ENCODE measurements at places on chromosomes 16 and 17. TPM values are rescaled to one million over a fixed set of nuclear protein-coding genes. Genes with fewer than 3 reads are reported as not detected.
A peak's percentile ranks its signal among the peaks of the same experiment; 100 is the strongest.

DNA sequence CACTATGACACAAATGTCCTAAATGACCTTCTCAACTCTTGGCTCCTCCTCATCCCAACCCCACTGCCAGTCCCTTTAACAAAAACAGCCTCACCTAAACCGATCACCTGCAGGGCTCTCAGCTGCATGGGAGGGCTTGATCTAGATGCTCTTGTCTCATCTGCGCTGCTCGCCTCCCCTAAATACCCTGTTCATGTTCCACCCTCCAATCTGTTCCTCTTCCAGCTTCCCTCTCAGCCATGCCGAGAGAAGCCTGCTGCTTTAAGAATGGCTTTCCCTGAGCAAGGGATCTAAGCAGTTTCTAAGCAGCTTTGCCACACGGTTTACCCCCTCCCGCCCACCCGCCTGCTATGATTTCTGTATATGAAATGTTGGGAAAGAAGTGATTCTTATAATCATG lies 23.7 kb downstream of the PIPOX start:
- no peak for DNase-seq

GPRC5B gene
- 303 TPM for total RNA-seq

NPB gene
- total RNA-seq = 22.7 TPM

- peak; percentile 67 for DNase-seq
These were observed 7.7 kb upstream of the PPL start for GRCh38 chr16:4944333-4945281.

DNA sequence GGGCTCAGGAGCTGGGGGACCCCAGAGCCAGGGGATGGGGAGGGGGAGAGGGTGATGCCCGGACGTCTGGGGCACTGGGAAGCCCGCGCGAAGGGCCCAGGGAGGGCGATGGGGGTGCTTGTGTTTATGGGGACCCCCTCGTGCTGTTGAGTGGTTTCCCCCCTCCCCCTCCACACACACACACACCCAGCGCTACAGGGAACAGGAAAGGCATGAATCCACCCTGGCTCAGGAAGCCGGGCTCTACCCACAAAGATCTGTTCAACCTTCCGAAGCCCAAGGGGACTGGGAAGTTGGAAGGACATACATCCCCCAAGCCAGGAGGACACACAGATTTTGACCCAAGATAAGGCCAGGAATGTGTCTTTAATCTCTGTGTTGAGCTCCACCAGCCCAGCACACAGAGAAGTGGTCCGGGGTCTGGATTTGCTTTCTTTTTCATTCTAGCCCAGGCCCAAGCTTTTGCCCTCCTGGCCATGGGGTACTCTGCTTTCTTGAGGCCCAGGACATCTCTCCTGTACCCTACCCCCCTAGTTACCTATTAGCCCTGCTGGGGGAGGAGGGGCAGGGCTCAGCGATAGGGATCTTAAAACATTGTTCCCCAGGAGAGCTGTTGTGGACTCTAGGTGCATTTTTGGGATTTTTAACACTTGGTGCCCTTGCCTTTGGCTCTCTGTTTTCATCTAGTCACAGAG lies 1.2 kb downstream of the UBALD2 start:
- no peak for DNase-seq

Data from testis (tissue), 5 donors.